ENCODE measurements at places on chromosomes 6 and 20.

GRCh38 chr6:101921829-101922450, 528.4 kb downstream of the GRIK2 start:
- no peak for DNase-seq

DNA sequence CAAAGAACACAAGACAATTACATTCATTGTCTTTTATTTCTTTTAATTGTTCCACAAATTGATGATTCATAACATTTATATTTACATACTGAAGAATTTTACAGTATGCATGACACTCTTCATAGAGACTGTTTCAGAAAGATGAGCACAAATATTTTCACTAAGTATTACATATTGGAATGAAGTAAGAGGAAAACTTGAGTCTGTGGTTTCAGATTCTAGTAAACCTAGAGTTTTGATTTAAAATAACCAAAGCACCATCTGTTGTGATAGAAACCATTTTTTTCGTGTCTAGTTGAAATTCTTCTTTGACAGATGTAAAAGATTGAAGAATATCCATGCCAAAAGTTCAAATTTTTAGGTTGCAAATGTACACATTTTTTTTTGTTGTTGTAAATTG, 32.1 kb upstream of the OPN5 start:
- no peak for DNase-seq

DNA sequence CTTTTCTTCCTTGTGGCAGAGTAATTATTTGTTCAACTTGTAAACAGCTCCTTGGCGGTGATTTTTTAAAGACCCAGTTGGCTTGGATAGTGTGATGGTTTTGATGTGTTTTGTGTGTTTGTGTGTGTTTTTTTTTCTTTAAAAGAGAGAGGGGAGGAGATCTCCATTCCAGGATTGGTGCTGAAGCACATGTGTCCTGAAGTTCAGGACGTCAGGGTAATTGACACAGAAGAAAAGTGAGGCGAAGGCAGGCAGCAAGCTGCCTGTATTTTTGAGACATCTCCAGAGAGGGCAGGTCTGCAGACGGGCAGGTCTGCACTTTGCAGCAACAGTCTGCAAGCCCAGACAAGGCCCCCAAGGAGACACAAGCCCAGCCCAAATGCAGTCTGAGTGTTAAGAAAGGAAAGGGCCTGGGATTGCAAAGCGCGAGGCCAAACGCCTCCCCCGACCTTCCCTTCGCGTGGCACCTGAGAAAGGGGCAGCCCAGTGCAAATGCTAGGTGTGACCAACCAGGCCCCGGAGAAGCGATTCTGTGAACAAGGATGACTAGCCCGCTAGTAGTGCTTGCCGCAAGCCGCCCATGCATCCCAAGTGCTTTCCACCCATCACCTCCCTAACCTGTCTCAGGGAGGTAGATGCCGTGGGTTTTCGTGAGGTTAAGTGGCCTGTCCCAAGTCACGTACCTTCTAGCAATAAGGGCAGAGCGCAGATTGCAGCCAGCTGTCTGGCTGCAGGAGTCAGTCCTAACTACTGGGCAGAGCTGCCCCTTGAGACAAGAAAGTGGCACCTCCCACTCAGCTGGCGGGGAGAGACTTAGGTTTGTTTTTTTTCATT, 230.5 kb downstream of the ZMYND8 start:
- DNase-seq, result no peak

DNA sequence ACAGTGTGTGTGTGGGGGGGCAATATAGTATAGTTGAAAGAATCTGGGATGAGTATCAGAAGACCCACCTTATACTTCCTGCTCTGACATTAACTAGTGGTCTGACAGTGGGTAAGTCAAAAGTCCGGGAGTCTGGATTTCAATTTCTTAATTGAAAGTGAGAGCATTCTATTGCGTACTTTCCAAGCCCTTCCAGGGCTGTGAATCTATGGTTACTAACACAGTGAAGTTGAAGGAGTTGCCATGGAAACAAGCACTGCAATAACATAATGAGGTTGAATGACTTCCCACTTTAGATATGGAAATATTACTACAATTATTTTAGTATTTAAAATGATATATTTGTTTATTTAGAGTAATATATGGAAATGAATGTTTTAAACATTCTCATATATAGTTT, 80.2 kb downstream of the MLIP start:
- no peak for DNase-seq

DNA sequence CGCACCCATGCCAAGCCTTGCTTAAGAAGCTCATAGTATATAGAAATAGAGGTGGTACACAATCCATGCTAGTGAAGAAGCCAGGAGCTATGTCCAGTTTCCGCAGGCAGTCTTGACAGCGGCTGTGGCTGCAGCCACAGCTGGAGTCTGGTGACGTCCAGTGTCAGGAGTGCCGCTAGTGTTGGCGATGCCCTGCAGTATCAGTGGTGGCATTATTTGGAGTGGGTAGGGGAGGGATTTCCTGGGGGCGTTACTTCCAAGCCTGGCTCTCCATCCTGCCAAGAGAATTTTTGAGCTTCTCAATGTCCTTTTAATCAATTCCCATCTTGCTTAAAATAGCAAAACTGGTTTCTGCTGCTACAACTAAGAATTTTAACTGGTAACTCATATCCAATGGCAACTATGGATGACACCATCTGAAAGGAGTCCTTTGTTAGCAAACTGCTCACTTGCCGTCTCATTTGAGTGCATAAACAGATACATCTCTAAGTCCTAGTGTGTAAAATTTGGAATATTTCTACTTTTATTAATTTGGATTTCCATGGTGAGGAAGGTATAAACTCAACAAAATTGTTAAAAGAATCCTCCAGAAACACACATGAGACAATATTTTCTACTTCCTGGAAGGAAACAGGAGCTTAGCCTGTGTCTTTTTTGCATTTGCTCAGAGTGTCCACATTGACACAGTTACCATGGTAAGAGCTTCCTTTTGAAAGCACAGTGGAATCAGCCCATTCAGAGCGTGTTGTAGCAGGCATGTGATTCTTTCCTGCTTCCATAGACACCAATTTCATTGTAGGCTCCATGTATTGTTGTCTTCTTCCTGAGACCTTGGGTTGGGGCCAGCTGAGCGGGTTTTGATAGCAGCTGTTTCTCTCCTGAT, 44.6 kb upstream of the PXDC1 start:
- no peak for DNase-seq

- DNase-seq, result no peak
Observed at GRCh38 chr6:136752554-136752953, 39.7 kb downstream of the MAP3K5 start.

GRCh38 chr6:30767158-30767943, 23.0 kb upstream of the IER3 start:
- no peak for DNase-seq

GRCh38 chr6:37889051-37889450, 69.5 kb downstream of the ZFAND3 start:
- DNase-seq, result no peak

DNA sequence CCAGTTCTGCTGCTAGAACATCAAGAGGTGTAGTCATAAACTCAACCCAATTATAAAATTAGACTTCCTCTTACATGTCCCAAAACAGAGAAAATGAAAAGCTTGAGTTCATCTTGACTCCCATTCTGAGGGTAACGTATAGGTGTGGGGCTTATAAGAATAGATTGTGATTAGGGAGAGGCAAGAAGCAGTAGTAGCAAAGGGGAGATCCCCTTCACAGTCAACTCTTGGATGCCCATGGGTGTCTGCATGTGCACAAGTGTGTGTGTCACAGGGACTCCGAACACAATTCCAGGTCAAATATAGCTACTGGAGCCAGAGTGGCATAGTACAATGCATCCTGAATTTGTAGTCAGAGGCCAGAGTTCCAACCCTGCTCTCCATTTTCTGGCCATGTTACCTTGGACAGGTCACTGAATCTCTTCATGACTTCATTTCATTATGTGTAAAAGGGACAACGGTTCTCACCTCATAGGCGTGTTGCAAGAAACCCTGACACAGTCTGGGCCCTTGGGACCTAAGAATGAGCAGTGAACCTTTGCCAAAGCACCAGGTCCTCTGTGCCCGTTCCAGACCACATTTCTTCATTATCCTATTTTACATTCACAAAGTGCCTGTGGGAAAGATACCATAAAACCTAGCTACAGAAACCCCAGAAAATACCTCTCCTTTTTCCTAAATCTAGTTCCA, 11.8 kb downstream of the GSTA4 start:
- DNase-seq, result no peak

DNA sequence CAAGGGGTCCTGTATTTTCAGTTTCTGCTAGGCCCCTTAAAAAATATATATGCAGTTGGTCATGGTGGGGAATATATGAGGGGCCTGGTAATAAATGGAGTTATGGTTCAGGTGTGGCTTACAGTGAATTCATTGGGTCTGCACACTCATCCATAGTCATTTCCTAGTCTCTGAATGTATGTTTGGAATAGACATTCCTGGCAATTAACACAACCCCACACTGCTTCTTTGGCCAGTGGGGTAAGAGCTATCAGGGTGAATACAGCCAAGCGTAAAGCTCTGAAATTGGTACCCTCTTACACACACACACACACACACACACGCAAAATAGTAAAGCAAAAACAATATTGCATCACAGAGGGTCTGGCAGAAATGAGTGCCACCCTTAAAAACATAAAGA, 56.5 kb downstream of the QRSL1 start:
- DNase-seq, result no peak

DNA sequence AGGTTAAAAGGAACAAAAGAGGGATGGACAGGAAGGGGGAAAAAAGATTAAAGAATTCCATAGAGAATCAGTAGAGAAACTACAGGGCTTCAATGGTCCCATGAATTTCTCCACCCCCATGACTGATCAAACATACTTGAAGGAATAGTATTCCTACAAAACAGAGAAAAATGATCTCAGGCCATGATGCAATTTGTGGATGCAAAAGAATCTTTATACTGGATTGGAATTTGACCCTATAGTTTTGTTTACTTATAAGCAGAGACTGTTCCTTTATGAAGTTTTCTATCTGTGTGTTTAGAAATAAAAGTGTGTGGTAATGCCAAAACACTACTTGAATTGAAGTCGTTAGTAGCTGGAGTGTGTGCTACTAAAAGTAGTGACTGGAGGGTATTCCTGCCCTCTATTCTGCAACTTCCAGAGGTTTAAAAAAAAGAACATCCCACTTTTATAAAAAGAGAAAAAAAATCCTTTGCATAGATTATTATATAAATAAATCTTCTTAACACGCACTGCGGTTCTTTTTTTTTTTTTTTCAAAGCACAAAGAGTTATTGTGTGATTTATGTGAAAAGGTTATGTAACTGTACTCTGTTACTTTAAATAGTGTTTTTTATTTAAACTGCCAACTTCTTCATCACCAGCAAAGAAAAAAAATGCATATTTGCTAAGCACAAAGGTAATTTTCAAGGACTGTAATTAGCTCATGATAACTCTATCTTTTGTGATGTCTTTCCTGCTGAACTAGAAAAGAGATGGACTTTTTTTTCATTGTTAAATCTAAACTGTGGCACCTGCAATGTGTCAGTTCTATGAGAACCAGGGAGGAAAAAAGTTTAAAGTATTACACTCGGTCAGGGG, 214.5 kb upstream of the CITED2 start:
- DNase-seq, result no peak

DNA sequence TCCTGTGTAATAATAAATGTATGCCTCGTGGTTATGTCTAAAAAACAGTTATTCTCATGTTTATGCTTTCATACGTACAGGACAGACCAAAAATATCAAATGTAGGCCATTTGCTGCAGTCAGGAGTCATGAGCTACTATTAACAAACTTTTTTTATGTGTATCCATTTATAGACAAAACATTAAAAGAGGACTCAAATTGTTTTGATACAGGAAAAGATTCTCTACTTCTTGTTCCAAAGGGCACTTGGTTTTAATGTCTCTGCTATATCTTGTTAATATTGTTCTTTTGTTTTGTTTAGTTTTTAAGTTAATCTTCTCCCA, 155.2 kb downstream of the ZDHHC14 start:
- no peak for DNase-seq

GRCh38 chr20:4661191-4661590, 60.5 kb upstream of the PRND start:
- no peak for DNase-seq

- DNase-seq, result no peak
Observed at GRCh38 chr20:10795286-10796026, 121.7 kb upstream of the JAG1 start.

GRCh38 chr6:135159531-135159930, 21.6 kb upstream of the MYB start:
- DNase-seq, result no peak

GRCh38 chr20:60092729-60093128, 134.5 kb downstream of the CDH26 start:
- no peak for DNase-seq

- DNase-seq, result no peak
Observed at GRCh38 chr20:48805286-48805685, 22.5 kb downstream of the PREX1 start.

DNA sequence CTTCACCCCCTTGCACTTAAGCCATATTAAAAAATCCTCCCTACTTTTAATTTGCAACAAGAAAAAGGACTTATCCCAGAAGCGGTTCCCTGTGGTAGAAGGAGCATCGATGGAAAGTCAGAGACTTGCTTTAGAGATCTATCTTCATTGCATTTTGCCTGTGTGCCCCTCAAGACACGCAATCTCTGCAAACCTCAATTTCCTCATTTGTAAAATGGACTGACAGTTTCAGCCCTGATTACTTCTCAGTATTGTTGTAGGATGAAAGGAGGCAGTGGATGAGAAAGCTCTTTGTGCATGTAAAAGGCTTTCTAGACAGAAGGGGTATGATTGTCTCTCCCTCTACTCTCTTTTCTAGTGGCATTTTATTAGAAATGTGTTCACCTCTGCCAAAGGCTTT, 410.2 kb downstream of the CDC5L start:
- DNase-seq, result no peak

- no peak for DNase-seq
Observed at GRCh38 chr6:138965971-138966370, 22.1 kb downstream of the REPS1 start.

- no peak for DNase-seq
Observed at GRCh38 chr20:17320456-17320855, 93.6 kb downstream of the PCSK2 start.

DNA sequence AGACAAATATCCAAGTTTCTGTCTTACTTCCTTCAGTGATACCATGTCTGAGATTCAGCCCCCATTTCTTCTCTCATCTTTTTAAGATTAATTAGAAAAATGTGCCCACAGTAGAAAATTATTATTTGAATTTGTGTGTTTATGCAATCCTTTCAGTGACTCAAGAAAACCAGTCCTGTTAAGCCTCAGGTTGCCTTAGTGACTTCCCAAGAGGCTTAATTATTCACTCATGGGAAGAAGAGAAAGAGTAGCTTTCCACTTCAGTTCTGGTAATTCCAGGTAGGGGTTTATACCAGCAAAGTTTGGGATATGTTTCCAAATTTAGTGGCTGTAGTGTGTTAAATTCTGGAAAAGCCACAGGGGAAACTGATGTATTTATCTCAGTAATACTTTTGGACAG, 149.1 kb downstream of the RIMS1 start:
- DNase-seq, result no peak

All from stimulated activated CD4-positive, alpha-beta T cell treated with anti-CD3 and anti-CD28 coated beads, Interleukin-12 subunit alpha, Interleukin-12 subunit beta, amount 100 ng/mL, for 24 hours (primary cell).